ENCODE measurements at places on chromosomes 3 and 15.

DNA sequence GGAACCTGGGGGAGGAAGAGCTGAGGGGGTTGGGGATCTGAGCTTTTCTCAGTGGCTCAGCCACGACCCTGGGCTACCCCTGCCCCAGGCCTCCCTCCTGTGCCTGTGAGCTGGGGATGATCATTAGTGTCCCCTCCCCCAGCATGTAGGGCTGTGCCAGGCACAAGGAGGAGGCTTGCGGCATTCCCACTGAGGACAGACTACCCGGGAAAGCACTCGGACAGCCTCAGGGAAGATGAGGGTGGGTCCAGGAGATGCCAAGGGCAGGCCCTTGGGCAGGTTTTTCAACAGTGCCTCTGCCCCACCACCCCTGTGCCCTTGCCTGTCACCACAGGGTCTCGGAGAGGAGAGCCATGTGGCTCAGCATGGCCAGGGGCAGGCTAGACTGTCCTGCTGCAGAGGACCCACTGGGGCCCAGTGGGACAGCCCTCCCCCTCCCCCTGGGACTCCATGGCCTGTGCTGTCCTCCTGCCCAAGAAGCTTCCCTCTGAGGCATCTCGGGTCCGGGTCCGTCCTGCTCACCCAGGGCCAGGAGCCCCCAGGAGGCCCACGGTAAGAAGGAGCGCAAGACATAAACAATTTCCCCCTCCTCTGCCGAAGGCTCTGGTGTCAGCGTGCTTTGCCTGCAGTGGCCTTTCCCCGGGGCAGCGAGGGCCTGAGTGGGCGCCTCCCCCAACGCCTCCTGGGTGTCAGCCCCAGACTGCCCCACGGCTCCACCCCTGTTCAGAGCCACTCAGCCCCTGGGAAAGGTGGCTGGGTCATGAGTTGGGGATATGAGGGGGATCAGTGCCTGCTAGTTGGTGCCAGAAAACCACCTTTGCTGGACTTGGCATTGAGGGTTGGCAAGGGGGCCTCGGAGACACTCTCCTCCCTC lies 192.5 kb downstream of the GOLGA6L6 start:
- no peak for DNase-seq

- DNase-seq, result no peak
Observed at GRCh38 chr3:56366641-56367162, 101.6 kb downstream of the ERC2 start.

DNA sequence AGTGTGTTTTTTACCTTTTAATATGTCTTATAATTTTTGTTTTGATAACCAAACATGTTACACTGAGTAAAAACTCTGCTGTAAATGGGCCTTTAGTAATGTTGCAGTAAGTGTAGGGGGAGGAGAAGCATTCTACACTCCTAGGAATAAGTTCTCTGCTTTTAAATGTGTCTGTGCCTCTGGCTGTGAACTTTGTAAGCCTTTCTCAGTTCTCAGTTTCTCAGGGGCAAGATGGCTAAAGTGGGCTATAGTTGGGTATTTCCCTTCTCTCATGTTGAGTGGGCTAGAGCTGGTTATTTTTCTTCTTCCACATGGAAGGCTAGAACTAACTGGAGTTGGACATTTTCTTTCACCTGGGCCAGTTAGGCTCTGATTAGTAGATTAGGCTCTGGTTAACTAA lies 75.3 kb upstream of the NUDT16 start:
- DNase-seq, result no peak

DNA sequence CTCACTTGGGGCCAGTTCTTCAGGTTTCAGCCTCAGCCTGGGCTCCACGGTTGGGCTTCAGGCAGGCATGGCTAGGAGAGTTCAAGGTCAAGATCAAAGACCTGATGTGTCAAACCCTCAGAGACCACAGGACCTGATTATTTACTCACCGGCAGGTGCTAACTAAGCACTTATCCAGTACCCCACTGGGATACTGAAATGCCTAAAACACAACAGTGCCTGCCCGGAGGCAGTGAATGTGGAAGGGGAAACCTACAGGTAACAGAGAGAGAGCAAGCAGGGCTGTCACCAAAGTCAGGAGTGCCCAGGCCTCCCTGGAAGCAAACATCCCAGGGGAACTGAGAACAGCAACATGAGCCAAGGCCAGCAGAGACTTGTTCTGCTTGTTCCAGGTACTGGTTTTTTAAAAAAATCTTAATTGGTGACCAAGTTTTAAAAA lies 6.7 kb downstream of the IDH2 start:
- DNase-seq, result no peak

DNA sequence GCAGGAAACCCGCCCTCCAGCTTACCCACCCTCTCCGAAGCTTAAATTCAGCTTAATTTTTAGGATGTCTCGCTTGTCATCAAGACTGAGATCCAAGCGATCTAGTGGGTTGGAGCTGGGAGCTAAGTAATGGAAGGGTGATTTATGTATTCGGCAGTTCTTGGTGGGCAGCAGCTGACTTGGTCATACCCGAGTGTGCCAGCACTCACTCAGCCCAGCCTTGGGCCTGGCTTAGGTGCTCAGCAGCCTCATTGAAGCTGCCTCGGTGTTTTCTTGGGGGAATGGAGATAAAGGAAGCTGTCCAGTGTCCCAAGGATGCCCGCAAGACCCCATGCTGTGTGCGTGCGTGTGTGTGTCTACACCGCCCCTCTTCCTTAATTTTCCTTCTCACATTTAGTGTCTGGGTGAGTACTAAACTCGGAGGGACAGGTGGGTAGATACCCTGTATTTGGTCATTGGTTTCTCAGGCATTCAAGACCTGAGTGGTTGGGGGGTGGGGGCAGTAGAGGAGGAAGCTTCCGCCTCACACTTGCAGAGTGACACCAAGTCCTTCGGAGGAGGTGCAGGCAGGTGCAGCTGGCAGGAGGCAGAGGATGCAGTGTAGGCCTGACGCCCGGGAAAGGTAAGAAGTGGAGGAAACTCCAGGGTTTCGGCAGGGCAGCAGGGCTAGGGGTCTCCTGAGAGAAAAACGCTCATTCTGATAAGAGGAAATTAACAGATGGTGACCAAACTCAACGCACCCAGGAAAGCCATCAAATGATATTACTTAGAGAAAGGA lies 92.8 kb downstream of the PCSK6 start:
- no peak for DNase-seq

- DNase-seq, result no peak
Observed at GRCh38 chr15:96276438-96277210, 53.9 kb upstream of the NR2F2 start.

DNA sequence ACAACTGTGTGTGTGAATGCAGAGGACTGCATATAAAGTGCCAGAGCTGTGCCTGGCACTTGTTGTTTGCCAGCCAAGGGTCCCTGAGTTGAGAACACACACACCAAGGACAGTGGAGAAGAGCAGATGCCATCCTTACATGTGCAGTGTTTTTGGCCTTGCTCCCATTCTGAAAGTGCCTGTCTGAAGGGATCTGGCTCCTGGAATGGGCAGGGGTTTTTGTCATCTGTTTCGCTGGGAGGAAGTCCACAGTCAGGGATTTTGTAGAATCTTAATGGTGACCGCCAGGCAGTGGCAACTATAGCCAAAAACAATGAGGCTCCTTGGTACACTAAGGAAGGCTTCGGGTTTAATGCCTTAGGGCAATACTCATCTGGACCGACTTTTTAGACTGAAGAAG lies 63.7 kb downstream of the DUT start:
- DNase-seq, result no peak

DNA sequence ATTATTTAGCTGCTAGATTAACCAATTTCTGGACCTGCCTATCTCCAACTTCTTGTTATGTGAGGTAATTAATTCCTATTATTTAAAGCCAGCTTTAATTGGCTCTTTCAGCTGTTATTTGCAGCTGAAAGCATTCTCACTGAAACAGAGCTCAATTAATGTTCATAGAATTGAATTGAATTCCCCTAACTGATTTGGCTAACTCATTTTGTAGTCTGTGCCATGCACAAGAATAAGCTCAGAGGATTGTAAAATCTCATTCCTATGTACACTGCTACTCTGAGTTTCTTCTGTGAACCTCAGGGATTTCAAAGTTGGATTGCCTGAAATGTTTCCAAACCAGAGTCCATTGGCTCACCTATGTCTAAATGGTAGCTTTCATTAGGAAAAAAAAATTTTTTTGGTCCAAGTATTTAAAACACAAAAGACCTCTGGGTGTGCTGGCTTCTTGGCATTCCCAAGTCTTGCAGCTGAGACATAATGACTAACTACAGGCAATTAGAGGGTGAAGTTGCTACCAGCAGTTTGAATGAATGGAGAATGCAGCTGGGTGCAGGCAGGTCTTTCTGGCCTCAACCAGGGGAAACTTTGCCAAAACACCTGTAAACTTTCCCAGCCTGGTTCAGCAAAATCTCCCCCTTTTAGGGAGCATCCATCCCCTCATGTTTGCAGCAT lies 134.3 kb downstream of the EDEM1 start:
- DNase-seq, result no peak

Measured in inflammatory macrophage treated with lipopolysaccharide for 4 hours (primary cell).